ENCODE measurements at places on chromosomes 2 and 18. TPM values are rescaled to one million over a fixed set of nuclear protein-coding genes. Genes with fewer than 3 reads are reported as not detected.

Gene SERPINB11
- polyA plus RNA-seq, result not detected

Gene AMER3
- not detected for polyA plus RNA-seq

Gene PJVK
- 6.2 TPM for polyA plus RNA-seq

Gene KCNG3
- 0.19 TPM for polyA plus RNA-seq

Gene LOXL3
- 2.4 TPM for polyA plus RNA-seq

Gene SERPINB7
- 0.45 TPM for polyA plus RNA-seq

Gene HOXD9
- polyA plus RNA-seq, result 36.4 TPM

Gene FSHR
- polyA plus RNA-seq, result not detected

GRCh38 chr2:45925636-45926366 lies 274.3 kb downstream of the PRKCE start:
- no peak overlapping the region for H3K27ac ChIP-seq
- no peaks in the 10 kb centered on the region for H3K27me3 ChIP-seq
- no peaks in the 10 kb centered on the region for H3K4me1 ChIP-seq

GRCh38 chr2:9191041-9191481 lies 15.6 kb upstream of the ASAP2 start:
- DNase-seq, result peak; percentile 59
- H3K27ac ChIP-seq, result peak overlapping the region; percentile 32

DNA sequence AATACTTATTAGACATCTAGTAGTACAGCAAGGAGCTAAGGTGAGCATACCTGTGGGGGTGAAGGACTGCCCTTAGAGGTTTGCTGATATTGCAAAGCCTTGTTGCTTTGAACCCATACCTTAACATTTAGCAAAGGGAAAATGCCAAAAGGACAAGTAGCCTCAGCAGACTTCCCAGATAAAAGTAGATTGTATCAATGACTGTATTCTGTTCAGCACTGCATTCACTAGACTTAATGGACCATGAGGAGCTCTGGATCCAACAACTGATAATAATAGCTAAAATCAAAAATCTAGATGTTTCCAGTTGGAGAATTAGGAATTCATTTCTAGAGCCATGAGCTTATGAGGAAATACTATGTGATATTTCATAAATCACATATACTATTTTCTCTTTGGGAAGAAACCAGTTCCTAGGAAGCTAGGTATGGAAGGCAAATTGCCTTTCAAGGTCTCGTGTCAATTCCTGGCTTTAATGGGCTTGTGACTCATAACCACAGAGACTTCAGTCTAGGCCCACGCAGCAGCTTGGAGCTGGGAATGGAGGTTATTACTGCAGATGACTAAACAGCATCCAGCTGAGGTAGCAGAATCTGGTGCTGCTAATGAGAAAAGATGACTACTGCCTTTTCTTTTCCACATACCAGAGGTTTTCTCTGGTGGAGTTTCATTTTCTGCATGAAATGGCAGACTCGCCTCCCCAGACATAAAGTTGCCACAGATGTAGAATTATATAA lies 191.2 kb upstream of the NABP1 start:
- H3K4me3 ChIP-seq, result no peak overlapping the region
- H3K27me3 ChIP-seq, result no peaks in the 10 kb centered on the region
- no peak for DNase-seq
- H3K4me1 ChIP-seq, result no peaks in the 10 kb centered on the region
- H3K27ac ChIP-seq, result peak overlapping the region; percentile 68

DNA sequence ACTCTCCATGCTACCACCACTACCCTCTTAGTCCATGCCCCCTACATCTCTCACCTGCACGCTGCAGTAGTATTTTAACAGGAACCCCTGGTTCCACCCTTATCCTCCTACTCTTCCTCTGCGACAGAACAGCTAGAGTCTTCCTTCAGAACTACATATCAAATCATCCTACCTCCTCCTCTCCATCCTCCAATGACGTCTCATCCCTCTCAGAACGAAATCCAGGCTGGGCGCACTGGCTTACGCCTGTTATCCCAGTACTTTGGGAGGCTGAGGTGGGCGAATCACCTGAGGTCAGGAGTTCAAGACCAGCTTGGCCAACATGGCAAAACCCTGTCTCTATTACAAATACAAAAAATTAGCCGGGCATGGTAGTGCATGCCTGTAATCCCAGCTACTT lies 10.3 kb upstream of the KIF3C start:
- no peaks in the 10 kb centered on the region for H3K27me3 ChIP-seq
- no peak for DNase-seq
- H3K4me1 ChIP-seq, result no peaks in the 10 kb centered on the region
- H3K4me3 ChIP-seq, result no peak overlapping the region
- no peaks in the 10 kb centered on the region for H3K36me3 ChIP-seq
- H3K27ac ChIP-seq, result no peak overlapping the region

DNA sequence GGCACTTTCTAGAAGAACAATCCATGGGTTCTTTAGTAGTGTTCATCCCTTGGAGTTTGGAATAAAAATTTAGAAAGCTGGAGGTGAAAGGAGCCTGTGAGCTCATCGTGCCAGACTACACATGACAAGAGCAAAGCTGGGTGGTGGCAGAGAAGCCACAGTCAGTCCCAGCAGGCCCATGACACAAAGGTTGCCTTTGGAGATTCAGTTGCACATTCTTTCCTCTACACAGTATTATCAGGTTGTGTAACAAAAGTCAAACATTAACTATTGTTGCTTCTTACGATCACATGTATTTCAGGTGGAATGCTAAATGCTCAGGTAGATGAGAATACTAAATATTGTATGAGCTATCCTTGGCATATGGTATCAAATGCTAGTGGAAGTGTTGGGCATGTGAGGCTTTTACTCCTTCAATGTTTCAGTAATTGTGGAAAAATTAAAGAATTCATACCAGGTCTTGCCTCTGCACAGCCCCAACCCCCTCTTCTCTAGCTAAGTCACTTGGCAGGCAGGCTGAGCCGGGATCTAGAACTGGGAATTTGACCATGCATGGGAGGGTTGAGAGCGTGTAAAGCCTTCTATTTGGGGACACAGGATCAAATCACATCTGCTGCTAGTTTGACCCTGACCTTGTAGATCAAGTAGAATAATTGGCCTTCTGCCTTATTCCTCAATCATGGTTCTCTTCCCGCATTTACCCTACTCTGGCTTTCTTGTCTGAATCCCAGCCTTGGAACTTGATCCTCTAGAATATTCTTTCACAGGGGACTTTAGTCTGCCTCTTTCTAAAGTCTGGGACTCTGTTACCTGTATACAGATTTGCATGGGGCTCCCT lies 230.9 kb downstream of the GCA start:
- peak overlapping the region; percentile 68 for H3K27ac ChIP-seq
- no peaks in the 10 kb centered on the region for H3K27me3 ChIP-seq
- no peak for DNase-seq
- peaks cover 7% of the 10 kb centered on the region for H3K4me1 ChIP-seq
- H3K4me3 ChIP-seq, result no peak overlapping the region

GRCh38 chr18:79489899-79490625 lies 94.3 kb downstream of the NFATC1 start:
- H3K27ac ChIP-seq, result no peak overlapping the region
- no peaks in the 10 kb centered on the region for H3K27me3 ChIP-seq
- no peak for DNase-seq
- no peak overlapping the region for H3K4me3 ChIP-seq
- H3K36me3 ChIP-seq, result no peaks in the 10 kb centered on the region

- no peaks in the 10 kb centered on the region for H3K4me1 ChIP-seq
- no peak for DNase-seq
- H3K4me3 ChIP-seq, result no peak overlapping the region
- H3K27me3 ChIP-seq, result no peaks in the 10 kb centered on the region
Observed at GRCh38 chr2:205636549-205637319, 45.6 kb upstream of the NRP2 start.

- no peaks in the 10 kb centered on the region for H3K36me3 ChIP-seq
- H3K27me3 ChIP-seq, result no peaks in the 10 kb centered on the region
Observed at GRCh38 chr2:180003559-180003958, 3.5 kb downstream of the CWC22 start.

GRCh38 chr2:184154438-184154837 lies 443.9 kb upstream of the ZNF804A start:
- no peaks in the 10 kb centered on the region for H3K36me3 ChIP-seq
- no peaks in the 10 kb centered on the region for H3K27me3 ChIP-seq
- H3K4me3 ChIP-seq, result no peak overlapping the region
- no peak for DNase-seq
- no peak overlapping the region for H3K27ac ChIP-seq

DNA sequence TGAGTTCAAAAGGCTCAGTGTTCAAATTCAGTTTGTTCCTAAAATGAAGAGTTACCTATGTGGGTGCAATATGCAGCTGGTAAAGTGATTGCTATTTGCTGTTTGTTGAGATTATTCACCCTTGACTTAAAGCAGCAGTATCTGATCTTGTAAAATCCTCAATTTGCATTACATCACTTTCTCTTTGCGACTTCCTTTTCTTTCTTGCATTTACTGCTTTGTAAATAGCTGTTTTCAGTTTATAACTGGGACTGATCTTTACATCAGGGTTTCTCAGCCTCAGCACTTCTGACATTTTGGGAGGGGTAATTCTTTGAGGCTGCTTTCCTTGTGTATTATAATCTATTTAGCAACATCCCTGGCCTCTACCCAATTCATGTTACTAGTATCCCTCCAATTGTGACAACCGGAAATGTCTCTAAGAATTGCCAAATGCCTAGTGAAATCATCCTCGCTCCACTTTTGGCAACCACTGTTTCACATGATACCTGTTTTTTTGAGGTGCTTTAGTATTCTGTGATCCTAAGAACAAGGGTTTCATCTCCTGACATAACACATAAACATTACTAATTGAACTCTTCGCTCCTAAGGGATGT lies 12.1 kb upstream of the ERCC3 start:
- H3K4me1 ChIP-seq, result no peaks in the 10 kb centered on the region
- no peak for DNase-seq
- H3K4me3 ChIP-seq, result no peak overlapping the region

DNA sequence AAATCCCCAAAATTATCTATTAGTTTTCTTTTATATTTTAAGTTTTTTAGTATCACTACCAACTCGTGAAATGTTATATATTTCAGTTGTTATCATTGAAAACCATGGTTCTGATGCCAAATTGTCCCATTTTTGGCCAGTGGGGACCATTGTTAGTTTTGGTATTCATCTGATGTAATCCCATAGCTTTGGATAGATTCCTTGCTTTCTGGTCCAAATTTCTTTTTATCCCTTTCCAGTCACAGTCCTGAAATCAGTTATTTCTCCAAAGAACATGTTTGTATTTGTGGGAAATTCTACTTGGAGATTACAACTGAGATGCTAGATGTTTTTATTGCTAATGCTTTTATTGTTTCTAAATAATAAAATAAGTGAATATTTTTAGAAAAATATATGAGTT lies 976.8 kb upstream of the CRIM1 start:
- no peaks in the 10 kb centered on the region for H3K36me3 ChIP-seq
- H3K27ac ChIP-seq, result no peak overlapping the region
- no peaks in the 10 kb centered on the region for H3K4me1 ChIP-seq
- H3K4me3 ChIP-seq, result no peak overlapping the region
- no peaks in the 10 kb centered on the region for H3K27me3 ChIP-seq
- no peak for DNase-seq

- H3K27me3 ChIP-seq, result no peaks in the 10 kb centered on the region
- H3K27ac ChIP-seq, result no peak overlapping the region
- no peak overlapping the region for H3K4me3 ChIP-seq
- H3K36me3 ChIP-seq, result no peaks in the 10 kb centered on the region
Observed at GRCh38 chr18:78875016-78875777, 104.4 kb upstream of the SALL3 start.

- H3K27me3 ChIP-seq, result no peaks in the 10 kb centered on the region
- H3K36me3 ChIP-seq, result no peaks in the 10 kb centered on the region
- no peak overlapping the region for H3K4me3 ChIP-seq
- no peak for DNase-seq
Observed at GRCh38 chr2:56286936-56287335, 103.1 kb downstream of the CCDC85A start.

DNA sequence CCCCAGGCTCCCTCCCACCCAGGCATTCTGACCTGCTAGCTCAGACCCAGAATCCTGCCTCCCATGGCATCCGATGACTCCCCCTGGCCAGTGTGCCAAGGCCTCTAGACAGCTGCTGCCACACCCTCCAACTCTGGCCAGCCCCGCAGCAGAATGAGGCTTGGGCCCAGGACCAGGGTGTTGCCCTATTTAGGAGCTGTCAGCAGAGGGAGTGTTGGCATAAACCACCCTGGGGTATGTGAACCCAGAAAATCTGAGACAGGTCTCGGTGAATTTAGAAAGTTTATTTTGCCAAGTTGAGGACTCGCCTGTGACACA lies 134.3 kb downstream of the KLHL29 start:
- H3K4me3 ChIP-seq, result no peak overlapping the region
- H3K4me1 ChIP-seq, result peaks cover 1% of the 10 kb centered on the region
- H3K27me3 ChIP-seq, result no peaks in the 10 kb centered on the region

GRCh38 chr2:226115102-226115831 lies 684.4 kb downstream of the IRS1 start:
- H3K4me3 ChIP-seq, result no peak overlapping the region
- no peaks in the 10 kb centered on the region for H3K27me3 ChIP-seq
- no peaks in the 10 kb centered on the region for H3K4me1 ChIP-seq
- DNase-seq, result no peak

DNA sequence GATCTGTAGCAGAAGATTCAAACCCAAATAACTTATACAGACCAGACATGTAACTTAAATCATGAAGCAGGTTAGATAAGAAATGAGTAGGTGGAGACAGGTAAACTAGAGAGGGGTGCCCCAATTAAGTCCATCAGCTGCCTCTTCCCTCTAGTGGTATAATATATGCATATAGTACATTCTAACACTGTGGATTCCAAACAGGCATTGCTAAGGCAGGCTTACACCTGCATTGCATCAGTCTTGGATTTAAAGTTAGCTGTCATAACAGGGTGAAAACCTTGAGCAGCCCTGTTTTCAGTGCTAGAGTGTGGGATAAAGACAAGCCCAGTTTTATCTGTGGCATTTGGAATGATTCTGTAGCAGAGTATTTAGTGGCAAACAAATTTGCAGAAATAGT lies 63.4 kb downstream of the NYAP2 start:
- H3K4me3 ChIP-seq, result no peak overlapping the region
- H3K36me3 ChIP-seq, result no peaks in the 10 kb centered on the region
- no peak for DNase-seq
- no peak overlapping the region for H3K27ac ChIP-seq
- no peaks in the 10 kb centered on the region for H3K4me1 ChIP-seq

DNA sequence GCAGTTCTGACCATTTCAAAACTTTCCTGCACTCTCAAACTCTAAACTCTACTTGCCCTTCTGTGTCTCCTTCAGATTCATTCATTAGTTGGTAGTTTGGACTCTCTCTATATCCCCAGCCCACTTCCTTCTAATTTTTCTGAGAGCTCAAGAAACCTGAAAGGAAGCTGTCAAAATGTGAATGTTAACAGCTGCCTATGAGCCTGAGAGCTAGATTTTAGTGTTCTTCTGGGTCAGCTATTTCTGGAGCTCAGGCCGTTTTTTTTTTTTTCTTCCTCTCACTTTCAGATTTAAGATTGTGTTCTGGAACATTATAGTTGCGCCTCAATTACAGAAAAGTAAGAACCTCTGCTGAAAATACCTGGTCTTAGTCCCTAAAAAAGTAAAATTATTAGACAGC lies 73.1 kb downstream of the RTN4 start:
- peak; percentile 86 for DNase-seq
- no peaks in the 10 kb centered on the region for H3K36me3 ChIP-seq
- H3K4me3 ChIP-seq, result no peak overlapping the region
- peaks cover 2% of the 10 kb centered on the region for H3K4me1 ChIP-seq
- H3K27ac ChIP-seq, result peak overlapping the region; percentile 51

- no peaks in the 10 kb centered on the region for H3K27me3 ChIP-seq
- no peaks in the 10 kb centered on the region for H3K36me3 ChIP-seq
- no peak overlapping the region for H3K4me3 ChIP-seq
- H3K27ac ChIP-seq, result no peak overlapping the region
- DNase-seq, result peak; percentile 81
- peaks cover 2% of the 10 kb centered on the region for H3K4me1 ChIP-seq
Observed at GRCh38 chr2:66929632-66930338, 467.3 kb upstream of the ETAA1 start.

GRCh38 chr2:38578832-38579231 lies 23.9 kb downstream of the HNRNPLL start:
- H3K27ac ChIP-seq, result no peak overlapping the region
- H3K27me3 ChIP-seq, result no peaks in the 10 kb centered on the region
- no peak overlapping the region for H3K4me3 ChIP-seq
- no peak for DNase-seq
- H3K4me1 ChIP-seq, result no peaks in the 10 kb centered on the region
